ENCODE measurements at places on chromosomes 4 and X.

DNA sequence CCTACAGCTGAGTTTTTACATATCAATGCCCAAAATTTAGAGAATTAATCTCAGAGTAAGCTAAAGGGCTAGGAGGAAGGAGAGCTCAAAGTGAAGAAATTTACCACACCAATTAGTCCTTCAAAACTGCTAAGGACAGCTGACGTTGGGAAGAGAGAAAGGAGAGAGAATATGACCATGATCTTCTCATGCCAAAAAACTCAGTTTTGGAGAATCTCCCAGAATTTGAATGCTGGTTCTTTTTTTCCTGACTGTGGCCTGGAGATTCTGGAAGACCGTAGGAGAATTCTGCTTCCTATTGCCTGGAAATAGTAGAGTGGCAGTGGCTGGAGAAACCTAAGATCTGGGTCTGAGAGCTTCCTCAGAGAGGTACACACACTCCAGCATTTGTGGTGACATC lies 834.4 kb upstream of the SLIT2 start:
- DNase-seq: no peak

- DNase-seq: no peak
These were observed 24.4 kb upstream of the CORIN start for GRCh38 chr4:47862297-47862696.

GRCh38 chrX:136199365-136199764 lies 51.8 kb downstream of the MAP7D3 start:
- DNase-seq: no peak

DNA sequence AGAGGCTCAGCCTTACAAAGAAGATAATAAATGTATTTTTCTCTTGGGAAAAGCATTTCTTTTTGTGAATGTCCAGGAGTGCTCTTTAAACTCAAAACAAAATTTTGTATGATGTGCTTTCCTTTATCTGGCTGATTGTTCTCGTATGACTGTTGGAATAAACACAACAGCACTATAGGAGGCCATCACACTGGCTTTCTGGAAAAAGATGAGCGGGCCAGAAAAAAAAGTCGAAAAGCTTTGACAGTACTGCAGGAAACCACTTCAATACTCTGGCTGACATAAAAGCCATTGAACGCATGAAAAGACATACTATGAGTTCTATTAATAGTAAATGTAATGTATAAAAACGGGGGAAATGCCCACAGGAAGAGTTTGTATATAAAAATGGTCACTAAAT lies 64.7 kb upstream of the CTSO start:
- DNase-seq: no peak

- DNase-seq: no peak
These were observed 14.4 kb upstream of the DUSP9 start for GRCh38 chrX:153632595-153632946.

DNA sequence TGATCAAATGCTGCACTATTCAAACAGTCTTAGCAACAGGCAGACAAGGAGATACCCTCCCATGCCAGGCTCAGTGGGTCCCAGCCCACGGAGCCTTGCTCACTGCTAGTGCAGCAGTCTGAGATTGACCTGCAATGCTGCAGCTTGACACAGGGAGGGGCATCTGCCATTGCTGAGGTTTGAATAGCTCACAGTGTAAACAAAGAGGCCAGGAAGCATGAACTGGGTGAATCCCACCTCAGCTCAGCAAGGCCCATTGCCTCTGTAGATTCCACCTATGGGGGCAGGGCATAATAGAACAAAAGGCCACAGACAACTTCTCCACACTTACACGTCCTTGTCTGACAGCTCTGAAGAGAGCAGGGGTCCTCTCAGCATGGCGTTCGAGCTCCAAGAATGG lies 26.6 kb upstream of the ZXDB start:
- DNase-seq: no peak

DNA sequence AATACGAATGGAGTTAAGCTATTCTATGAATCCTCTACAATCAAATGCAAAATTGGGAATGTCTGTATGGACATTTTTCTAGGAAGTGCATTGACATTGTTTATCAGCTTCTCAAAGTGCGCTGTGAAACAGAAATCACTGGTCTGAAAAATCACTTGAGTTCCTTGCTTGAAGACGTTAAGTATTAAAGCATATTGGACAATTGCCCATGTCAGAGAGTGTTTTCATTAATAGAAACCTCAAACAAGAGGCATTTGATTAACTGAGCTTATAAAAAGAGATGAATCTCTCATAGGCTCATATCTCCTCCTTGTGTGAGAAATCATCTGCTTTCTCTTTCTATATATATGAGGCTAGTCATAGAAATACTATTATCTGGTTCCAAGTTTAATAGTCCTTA lies 692.1 kb upstream of the POU3F4 start:
- DNase-seq: no peak

GRCh38 chr4:134422776-134423175 lies 221.2 kb upstream of the PABPC4L start:
- no peak for DNase-seq

All from right cardiac atrium (tissue), 5 donors.